Midbrain (tissue), 1 donor: ENCODE measurements at places on chromosomes 6 and 20.

GRCh38 chr6:41036601-41037000 lies 2.4 kb downstream of the UNC5CL start:
- DNase-seq: no peak

DNA sequence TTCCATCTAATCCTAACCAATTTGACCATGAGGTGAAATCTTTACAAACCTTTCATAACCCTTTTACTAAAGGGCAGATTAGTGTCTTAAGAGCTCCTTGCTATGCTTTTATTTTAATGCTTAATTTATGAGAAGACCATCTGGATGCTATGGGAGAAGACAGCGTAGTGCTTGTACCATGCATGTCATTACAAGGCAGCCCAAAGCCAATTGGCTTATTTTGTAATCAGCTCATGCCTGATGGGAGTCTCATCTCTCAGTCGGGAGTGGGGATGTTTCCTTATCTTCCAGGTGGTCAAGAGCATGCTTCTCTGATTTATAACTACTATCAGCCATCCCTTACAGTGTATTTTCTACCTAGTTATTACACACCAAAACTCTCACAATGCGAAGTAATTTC lies 304.7 kb downstream of the FARS2 start:
- no peak for DNase-seq

DNA sequence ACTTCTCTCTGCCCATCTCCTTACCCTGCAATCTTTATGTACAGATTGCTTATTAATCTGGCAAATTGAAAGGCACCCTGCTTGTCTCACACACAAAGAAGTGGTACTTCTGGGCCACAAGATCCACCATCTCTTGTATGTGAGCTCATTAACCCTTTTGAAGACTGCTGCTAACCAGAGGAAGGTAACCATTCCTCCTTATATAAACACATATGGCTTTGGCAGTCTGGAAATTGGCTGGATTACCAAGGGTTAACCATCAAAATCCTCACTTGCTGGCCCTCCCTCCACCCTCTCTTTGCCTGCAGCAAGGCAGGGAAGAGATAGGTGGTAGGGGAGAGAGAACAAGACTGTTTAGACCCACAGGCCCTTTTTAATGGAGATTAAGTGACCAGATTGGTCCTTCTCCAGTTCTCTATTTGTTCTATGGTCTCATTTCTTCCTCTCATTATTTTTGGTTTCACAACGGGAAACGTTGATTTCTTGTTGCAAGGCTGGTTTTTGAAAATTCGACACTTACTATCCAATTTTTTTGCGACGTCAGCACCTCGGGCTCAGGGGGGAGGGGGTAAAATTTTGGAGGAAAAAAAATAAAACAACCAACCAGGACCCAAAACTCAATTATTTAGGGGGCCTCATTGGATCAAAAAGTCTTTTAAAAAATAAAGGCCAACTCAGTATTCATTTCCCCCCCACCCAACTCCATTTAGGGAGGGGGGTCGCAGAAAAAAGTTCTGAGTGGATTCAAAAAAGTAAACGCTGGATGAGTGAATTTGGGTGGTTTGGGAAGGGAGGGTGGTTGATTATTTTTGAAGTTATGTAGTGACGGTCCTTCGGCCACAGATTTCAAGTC lies 859 bp downstream of the PPP1R10 start:
- peak; percentile 23 for DNase-seq

DNA sequence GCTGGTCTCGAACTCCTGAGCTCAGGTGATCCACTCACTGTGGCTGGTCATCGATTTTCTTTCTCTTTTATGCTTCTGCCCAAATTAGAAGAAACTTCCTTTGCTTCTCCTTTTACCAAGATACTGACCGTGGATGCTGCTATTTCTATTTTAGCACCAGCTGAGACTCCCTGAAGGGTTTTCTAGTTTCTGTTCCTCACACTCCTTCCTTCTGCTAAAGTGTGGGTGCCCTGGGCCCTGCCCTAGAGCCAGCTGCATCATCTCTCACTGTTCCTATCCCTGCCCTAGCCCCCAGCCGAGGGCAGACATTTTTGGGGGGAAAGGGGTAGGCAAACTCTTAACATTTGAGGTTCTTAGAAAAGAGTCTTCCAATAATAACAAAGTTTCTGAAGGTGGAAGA lies 6.3 kb downstream of the SMOC2 start:
- DNase-seq: no peak

DNA sequence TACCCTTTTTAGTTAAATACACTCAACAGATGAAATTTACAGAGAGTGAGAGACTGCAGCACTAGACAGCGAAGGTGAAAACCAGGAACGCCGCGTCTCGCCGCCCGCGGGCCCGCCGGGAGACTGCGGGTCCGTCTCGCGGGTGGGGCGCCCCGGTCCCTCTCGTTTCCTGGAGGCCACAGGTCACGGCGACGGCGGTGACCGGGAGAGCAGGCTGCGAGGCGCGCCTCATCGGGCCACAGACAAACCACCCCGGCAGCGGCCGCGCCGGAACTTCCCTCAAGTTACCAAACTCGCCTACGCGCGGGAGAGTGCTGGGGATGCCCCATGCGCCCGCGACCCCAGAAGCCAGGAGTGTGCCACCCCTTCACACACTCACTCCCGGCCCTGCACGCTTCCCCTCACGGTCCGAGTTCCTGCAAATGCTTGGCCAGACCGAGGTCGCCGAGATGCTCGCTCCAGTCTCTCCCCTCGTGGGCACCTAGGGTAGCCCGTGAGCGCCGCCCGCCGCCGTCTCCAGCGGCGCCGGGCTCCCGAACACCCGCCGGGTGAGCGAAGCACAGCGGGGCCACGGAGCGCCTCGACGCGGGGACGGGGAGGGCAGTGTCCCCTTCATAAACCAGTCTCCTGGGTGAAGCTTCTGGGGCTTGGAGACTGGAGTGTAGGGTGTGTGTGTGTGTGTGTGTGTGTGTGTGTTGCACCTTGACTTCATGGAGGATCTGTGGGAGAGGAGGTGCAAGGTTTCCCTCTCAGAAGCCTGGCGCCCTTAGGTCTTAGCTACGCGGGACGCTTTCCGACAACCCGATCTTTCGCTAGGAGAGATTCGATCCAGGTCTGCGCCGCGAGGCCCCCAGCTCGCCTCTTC lies 1.4 kb downstream of the BACH2 start:
- peak; percentile 63 for DNase-seq

DNA sequence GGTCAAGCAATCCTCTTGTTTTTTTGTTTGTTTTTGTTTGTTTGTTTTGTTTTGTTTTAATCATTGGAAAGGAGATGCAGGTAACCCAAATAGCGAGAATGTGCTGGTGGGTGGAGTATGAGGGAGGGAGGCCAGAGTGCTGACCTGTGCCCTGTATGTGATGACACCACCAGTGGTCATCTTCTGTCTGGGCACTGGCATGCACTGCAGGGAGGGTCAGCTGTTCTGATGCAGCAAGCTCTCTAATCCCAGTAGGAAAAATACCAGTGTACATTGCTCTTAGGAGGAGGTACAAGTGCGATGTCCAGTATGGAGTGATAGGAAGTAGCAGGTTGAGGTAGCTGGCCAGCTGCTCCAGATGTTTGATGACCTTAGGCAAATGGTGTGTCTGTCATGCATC lies 2.9 kb upstream of the CST1 start:
- DNase-seq: no peak

DNA sequence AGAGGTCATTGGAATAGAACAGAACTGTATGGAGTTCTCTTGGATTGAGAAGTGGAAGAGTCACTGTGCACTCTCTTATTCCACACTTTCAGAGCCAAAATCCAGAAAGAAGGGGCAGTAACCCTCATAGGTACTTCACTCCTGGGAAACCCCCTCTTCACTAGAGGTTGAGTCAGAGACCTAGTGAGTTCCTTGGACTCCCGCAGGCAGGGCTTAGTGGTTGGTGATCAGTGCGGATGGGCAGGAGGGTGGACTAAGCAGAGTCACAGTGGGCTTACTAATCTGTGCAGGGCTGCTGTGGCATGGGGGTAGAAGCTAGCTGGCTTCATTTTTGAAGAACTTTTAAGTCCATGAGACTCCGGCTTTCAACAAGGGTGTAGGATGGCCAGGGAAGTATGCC lies 95.0 kb upstream of the MLN start:
- DNase-seq: no peak

DNA sequence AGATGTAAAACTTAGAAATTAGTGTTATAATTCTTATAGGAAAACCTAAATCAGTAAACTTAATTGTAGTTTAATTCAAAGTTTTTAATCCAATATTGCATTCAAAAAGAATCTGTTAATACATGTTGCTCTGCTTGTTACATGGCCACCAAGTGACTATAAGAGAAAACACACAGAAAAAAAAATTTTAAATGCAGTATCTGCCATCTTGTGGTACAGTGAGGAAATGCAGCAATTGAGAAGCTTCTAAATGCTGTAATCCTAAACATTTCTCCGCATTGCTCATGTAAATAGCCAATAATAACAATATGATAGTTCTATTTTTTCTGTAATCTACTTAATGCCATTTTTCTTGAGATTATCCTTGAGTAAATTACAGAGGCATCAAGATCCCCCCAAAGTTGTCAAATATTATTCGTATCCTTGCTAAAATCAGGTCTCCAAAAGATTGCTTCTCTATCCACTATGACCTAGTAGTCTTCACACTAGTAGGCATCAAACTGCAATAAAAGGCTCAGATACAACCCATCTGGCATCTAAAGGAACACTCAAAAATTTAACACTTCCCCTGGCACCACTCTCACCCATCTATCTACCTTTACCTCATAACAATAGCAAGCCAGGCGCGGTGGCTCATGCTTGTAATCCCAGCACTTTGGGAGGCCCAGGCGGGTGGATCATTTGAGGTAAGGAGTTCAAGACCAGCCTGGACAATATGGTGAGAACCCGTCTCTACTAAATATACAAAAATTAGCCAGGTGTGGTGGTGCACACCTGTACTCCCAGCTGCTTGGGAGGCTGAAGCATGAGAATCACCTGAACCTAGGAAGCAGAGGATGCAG lies 34.6 kb downstream of the HDAC2 start:
- peak; percentile 64 for DNase-seq

DNA sequence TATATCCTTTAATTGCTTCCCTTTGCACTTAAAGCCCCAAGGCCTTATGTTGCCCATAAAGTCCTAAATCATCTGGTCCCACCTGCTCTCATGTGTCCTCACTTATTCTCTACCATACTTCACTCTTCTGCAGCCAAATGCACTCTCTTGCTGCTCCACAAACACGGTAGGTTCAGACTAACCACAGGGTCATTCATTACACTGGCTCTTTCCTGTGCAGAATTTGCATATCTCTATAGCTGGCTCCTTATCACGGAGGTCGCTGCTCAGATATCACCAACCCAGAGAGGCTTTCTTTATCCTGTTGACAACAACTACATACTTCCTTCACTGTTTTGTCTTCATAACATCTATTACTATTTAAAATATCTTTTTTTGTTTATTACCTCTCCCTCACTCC lies 86.8 kb downstream of the MOXD1 start:
- no peak for DNase-seq

DNA sequence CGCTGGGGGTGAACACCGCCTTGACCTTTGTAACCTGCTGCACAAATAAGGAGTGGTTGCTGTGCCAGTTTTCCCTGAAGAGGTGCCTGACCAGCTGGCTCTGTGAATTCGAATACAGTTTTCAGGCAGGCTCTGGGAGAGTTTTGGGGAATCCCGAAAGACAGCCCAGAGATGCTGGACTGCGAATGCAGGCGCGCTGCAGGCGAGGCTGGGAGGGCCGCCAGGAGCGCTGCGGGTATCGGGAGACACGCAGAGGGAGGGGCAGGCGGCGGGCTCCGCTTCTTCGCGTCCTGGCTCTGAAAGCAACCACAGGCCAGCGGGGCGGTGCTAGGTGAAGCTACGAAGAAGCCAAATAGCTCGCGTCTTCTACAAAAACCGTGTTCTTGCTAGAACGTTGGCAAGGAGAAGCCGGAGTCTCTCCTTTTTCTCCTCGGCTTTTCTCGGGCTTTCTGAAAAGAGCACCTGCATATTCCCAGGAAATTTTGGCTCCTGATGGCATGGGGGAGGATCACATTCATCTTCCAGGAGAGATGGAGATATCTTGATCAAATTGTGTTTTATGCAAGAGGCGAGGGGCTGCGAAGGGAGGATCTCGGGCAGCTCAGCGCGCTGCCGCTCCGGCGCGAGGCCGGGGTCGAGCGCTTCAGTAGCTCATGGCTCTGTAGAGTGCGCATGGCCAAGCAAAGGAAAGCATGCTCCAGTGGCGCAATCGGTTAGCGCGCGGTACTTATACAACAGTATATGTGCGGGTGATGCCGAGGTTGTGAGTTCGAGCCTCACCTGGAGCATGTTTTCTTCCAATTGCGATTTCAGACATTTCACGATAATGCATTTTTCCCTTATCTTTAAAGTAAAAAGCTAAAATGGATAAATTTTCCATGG lies 158.1 kb upstream of the ZNF184 start:
- DNase-seq: peak; percentile 15

DNA sequence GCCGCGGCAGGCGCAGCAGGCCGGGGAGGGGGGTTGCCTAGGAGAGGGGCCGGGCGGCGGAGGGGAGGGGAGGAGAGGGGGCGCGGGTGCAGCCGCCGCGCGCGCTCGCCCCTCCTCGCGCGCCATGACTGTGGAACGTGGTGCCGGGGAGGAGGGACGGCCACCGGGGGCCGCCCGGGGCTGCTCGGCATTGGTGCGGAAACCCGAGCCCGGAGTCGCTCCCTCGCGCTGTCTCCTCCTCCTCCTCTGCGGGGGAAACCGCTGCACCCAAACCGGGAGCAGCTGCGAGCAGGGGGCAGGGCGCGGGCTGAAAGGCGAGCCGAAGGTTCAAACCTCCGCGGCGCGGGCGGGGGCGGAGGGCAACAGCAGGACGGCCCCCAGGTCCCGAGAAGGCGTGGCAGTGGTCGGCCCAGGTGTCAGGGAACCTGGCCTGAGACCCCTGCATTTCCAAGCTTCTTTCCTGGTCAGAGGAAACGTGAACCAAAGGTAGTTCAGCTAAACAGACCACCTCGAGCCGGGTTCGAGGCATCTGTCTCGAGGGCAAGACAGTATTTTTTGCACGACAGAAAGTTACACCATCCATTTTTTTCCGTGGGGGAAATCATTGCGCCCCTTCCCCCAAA lies 1.4 kb upstream of the TRERF1 start:
- DNase-seq: peak; percentile 66

- peak; percentile 66 for DNase-seq
These were observed 162.5 kb downstream of the CDH4 start for GRCh38 chr20:61414455-61414991.

DNA sequence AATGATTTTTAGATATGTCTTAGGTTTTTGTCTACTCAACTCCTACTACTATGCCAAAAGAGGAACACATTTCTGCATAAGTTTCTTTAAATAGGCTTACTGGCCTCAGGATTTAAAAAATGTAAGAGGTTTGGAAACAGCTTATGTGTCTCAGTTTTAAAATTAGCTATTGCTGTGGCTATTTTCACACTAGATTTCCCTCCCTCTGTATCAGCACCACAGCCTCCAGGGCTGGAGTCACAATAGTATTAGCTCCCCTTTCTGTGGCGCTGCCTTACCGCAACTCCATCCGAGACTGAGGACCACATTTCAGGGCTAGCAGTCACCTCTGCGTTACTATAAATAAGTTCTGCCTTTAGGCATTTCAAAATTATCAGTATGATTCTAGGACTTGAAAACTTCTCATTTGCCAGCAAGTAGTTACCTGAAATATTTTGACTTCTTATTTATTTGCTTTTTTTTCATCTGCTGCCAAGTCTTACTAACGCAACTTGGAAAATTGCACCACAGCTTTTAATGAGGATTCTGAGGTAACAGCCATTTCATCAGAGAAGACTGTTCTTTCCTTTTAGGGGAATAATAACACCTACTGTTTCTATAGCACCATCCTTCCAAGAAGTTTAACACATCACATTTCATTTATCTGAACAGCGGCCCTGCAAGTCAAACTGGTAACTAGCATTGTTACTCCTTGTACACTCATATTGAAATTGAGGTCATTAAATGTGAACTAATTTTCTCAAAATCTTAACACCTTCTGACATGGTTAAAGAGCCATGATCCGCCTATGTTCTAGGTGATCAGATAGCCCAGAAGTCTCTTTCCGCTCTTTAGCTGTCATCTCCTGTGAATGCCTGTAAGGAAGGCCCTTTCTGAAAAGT lies 105.9 kb downstream of the GJA10 start:
- no peak for DNase-seq
